ENCODE measurements at places on chromosomes 1 and 21.
A peak's percentile ranks its signal among the peaks of the same experiment; 100 is the strongest.

GRCh38 chr1:226424221-226425003 lies 16.5 kb upstream of the PARP1 start:
- no peak for DNase-seq

DNA sequence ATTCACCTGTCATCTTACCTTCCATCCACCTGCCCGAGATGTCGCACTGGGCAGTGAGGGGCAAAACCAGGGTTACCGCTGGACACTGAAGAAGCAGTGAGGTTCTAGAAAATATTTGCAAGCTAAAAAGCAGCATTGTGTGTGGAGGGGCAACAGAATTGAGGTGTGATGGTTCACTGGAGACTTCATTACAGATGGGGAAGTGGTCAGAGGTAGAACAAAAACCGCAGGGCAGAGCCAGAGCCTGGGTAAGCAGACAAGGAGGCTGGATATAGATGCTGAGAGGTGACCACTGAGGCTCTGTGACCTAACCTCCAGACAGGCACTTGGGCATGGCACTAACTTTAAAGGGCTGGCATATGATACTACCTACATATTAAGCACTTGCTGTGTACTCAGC lies 363.9 kb upstream of the PROX1 start:
- no peak for DNase-seq

DNA sequence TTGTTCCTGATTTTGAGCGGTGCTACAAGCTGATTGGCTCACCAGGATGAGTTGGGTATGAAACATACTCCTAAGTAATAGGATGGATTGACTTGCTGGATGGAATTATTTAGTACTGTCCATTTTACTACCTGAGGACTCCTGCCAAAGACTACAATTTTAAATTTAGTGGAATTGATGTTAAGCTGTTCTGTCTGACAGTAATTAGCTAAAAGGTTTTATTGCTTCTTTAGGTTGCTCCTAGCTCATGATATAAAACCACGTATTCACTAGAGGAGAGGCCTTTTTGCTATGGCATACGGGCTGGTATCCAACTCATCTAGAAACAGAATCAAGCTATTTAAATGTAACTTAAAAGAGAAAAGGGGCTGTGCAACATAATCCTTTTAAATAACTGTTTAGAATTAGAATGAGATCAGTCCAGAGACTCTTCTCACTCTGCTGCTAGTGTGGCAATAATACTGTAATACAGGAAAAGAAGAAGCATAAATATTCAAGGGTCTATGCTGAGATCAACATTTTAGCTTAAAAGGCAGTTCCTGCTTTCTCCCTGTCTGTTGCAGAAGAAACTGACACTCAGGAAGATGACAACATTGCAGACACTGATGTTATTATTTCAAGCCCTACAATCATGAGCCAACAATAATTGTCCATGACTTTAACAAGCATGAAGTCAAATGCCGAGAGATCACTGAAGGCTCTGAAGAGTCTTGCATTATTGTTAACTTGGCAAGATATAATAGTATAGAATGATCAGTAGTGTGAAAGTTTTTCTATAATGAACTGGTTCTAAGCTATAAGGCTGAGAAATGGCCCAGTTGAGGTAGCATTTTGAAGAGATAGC lies 258.7 kb upstream of the ADGRL4 start:
- DNase-seq = no peak

GRCh38 chr1:4019147-4019521 lies 119.1 kb upstream of the C1orf174 start:
- DNase-seq = no peak

- no peak for DNase-seq
Measured at GRCh38 chr21:46077674-46078101, 20.2 kb upstream of the COL6A2 start.

- DNase-seq = no peak
Measured at GRCh38 chr1:12657060-12657884, 13.4 kb downstream of the AADACL4 start.

GRCh38 chr1:245939756-245940345 lies 567.2 kb downstream of the SMYD3 start:
- DNase-seq = no peak

GRCh38 chr1:204417074-204417997 lies 5.7 kb upstream of the PPP1R15B start:
- DNase-seq = no peak

- DNase-seq = no peak
Measured at GRCh38 chr1:31802190-31803150, 13.4 kb downstream of the SPOCD1 start.

DNA sequence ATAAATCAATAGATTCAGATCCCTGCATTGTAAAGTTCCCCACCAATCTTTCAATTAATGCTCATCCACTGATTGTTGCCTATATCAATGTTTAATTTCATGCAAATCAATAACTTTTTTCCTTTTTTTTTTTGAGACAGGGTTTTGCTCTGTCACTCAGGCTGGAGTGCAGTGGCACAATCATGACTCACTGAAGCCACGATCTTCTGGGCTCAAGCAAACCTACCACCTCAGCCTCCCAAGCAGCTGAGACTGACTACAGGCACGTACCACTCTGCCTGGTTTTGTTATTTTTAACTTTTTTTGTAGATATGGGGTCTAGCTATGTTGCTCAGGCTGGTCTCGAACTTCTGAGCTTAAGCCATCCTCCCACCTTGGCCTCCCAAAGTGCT lies 25.7 kb downstream of the DIO1 start:
- no peak for DNase-seq

GRCh38 chr1:50582346-50582745 lies 159.1 kb upstream of the DMRTA2 start:
- no peak for DNase-seq

DNA sequence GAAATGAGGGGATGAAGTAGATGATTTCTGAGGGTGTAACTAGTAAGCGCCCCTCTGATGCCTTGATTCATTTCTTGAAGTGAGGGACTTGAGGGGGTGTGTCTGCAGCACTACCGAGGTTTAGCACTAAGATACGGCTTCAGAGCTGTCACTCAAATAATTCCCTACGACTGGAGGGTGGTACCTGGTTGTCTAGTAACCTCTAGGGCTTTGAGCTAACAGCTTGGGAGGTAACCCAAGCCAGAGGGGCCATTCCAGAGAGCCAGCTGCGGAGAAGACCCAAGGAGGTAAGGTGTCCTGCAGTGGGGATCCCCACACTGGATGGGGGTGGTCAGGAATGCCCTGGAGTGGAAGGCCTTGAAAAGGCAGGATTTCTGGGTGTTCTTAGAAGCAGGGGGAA lies at the start of gene TTC24:
TTC24 (plus strand) TSS at position 252 of the 400 bp plus-strand sequence. CDS start 1,642 bp downstream, outside the sequence.
- no peak for DNase-seq

DNA sequence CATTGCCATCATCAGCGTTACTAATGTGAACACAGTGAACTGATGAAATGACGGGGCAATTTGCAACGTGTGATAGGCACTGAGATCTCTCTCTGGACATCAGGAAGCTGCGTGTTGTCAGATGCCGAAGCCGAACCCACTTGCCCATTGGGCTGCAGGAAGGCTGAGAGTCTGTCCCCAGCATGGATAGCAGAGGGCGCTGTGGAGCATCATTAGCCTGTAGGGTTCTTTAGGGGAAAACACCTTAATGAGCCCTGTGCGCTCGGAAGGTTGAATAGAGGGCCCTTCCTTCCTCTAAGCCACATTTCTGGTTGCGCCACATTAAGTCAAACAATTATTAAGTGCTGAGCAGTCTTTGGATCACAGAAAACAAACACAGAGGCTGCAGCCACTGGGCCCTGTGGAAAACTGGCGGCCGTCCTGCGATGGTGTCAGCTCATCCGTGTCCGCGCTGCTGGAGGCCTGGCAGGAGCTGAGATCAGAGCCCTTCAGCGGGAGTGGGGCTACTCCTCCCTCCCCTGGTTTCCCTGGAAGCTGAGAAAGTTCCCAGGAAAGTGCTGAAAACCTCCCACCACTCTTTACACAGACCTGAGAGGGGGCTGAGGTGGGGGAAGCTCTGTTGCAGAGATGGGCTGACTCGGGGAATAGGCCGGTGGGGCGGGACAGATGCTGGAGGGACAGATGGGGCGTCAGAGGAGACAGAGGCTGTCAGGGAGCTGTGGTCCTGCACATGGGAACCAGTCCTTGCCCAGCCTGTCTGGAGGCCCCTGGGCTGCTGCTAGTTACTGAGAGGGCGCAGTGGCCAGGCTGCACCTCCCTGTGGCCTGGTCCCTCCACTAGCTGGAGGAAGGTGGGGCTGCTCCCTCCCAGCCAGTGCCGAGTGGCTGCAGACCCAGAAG lies 12.7 kb downstream of the TFF2 start:
- peak; percentile 51 for DNase-seq

DNA sequence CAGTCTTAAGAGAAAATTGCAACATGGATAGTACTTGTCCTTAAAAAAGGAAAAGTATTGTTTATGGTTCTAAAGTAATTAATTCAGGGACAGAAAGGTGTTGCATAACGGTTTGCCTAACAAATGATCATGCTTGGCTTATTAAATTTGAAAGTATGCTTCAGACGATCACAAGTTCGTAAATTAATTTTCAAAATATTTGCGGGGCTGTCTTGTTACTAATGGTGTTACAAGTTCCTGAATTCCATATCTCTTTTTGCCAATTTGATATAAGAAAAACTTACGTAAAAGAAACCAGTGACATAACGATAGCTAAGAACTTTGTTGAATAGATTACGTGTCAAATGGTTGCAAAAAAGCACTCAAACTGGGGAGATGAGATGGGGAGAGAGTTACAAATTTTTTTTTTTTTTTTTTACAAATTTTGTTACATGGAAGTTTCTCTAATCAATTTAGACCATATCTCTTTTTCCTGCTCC lies 1.3 kb downstream of the AGO3 start:
- no peak for DNase-seq

DNA sequence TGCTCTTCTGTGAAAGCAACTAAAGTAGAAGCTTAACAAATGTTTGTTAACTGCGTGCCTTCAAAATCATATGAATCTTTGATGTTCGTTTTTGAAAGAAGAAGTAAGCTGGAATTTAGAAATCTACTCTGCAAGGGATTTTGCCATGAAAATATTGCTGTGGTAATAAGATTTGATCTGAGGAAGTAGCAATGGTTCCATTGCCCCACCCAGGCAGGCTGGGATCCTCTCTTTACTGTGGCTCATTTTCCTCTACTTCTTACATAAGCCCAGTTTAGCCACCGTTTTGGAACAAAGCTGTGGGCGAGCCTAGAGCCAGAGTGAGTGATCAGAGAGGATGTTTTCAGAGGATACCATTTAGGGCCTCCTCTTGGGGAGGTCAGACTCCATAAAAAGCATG lies 20.3 kb upstream of the PTGFRN start:
- no peak for DNase-seq

- no peak for DNase-seq
Measured at GRCh38 chr1:245463392-245464165, 308.8 kb downstream of the KIF26B start.

GRCh38 chr1:108897865-108898720 lies 21.3 kb downstream of the GPSM2 start:
- peak; percentile 55 for DNase-seq

DNA sequence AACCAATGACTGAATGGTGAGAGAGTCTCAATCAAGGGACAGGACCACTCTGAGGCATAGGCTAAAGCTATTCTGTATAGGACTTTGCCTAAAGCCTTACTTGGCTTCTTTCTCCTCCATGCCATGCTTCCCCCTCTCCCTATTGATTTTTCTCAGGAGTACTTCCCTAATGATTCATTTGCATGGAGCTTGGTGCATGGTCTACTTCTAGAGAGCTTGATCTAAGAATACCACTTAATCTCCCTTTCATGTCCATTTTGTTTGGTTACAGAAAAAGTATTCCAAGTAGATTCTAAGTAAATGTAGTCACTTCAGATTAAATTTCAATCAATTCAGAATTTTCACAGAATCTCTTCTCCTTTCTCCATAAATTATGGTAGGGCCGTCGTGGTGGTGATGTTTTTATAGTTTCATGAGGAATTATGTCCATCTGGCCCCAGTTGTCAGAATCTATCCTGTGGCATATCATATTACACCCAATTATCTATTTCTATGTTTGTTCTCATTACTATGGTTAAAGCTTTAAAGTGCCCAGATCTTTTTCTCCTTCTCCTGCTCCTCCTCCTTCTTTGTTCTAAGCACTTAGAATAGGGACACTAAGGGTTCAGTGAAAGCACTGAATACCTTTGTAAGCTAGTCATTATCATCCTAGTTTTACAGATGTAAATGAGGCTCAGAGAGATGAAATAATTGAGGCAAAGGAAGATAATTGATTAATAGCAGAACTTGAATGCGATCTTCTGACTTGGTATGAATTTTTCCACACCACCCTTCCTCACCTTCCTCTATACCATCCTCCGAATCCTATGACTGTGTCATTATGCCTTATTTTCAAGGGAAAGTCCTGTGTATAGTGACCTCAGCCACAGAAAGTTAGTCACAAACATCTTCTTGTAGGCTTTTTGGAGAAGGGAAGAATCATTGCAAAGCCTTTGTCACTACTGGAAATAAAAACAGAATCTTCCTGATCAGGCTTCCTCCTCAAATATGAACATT lies 85.6 kb upstream of the ZRANB2 start:
- no peak for DNase-seq

DNA sequence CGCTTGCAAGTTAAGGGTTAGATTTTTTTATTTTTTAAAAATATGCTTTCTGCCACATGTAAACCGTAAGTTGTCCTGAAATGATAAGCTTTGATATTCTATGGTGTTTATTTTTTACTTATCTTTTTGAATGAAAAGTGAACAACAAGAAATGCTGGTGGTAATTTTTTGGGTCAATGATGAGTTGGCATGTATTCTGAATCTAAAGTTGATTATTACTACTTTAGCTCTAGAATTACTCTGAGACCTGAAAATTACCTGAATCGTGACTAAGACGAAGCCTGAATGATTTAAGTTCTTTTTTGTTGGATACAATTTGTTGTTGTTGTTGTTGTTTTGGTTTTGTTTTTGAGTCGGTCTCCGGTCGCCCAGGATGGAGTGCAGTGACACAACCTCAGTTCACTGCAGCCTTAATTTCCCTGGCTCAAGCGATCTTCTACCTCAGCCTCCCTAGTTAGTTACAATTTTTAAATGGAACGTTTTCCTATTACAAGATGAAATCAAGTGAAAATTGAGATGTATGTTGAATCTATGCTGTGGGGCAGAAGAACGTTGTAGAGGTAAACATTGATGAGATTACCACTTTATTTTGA lies 941 bp downstream of the RABGGTB start:
- no peak for DNase-seq

DNA sequence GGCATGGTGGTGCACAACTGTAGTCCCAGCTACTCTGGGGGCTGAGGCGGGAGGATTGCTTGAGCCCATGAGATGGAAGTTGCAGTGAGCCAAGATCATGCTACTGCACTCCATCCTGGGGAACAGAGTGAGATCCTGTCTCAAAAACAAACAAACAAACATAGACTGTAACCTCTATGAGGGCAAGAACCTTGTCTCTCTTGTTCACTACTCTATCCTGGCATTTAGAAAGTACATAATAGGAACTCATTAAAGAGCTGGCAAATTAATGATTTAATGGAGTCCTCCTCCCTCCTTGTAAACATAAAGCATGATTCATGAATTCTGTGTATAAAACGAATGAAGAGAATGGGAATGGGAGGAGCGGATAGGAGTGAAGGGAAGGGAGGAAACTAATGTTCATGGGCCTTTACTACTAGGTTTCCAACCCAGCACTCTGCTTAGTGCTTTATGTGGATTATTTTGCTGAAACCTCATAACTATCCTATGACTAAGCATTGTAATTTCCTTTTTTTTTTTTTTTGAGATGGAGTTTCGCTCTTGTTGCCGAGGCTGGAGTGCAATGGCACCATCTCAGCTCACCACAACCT lies 8.6 kb downstream of the LMOD1 start:
- no peak for DNase-seq

Data from hindlimb muscle (tissue), 1 donor.